Cortex of kidney (tissue), 1 donor: ENCODE measurements at places on chromosomes 7 and 10.

- no peak for DNase-seq
Measured at GRCh38 chr10:16799621-16800020, 17.6 kb downstream of the RSU1 start.

- no peak for DNase-seq
Measured at GRCh38 chr7:37942934-37943610, 22.6 kb downstream of the EPDR1 start.

DNA sequence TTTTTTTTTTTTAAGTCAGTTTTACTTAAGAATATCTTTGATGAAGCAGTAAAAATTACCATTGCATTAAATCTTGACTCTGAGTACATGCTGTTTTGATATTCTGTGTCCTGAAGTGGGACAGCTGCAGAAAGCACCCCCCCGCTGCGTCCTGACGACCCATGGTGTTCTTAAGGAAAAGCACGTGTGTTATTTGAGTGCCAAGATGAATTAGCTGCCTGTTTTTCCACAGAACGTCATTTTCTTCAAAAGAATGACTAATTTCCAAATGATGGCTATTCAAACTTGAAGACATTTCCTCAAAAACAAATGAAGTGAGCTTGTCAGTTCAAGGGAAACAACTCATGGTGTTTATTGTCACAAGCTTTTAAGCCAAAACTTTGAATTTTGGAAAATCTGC lies 45.9 kb downstream of the CREM start:
- no peak for DNase-seq

DNA sequence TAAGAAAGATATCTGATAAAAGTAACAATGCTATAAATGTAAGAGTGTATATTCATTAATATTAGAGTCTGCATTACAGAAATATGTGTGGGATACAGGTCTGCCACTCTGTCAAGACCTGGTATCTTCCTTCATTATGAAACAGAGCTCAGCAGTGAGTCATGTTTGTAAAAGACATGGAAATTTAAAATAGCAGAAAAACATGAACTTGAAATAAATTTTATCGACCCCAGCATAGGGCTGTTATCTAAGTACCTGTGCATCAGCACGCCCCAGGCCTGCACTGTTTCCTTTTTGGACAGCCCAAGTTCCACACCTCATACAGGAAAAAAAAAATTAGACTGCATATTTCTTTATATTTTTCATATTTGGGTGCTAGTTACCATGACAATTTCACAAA lies 58.0 kb upstream of the ZPBP start:
- no peak for DNase-seq

DNA sequence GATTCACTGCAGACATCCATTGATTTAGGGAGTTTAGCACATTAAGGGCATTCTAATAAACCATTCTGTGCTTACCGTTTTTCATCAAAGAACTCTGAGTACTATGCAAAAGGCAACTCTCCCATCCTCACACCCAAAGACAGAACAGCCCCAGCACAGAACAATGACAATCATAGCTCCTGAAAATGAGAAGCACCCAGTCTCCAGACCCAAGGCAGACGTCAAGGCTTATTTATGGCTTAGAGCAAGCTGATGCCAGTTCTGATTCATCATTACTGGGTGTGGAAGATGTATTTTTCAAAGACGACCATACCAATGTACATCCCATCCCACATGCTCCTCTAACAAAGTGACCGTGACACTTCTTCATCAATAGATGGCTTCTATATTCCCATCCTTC lies 67.6 kb downstream of the OSBPL3 start:
- no peak for DNase-seq

DNA sequence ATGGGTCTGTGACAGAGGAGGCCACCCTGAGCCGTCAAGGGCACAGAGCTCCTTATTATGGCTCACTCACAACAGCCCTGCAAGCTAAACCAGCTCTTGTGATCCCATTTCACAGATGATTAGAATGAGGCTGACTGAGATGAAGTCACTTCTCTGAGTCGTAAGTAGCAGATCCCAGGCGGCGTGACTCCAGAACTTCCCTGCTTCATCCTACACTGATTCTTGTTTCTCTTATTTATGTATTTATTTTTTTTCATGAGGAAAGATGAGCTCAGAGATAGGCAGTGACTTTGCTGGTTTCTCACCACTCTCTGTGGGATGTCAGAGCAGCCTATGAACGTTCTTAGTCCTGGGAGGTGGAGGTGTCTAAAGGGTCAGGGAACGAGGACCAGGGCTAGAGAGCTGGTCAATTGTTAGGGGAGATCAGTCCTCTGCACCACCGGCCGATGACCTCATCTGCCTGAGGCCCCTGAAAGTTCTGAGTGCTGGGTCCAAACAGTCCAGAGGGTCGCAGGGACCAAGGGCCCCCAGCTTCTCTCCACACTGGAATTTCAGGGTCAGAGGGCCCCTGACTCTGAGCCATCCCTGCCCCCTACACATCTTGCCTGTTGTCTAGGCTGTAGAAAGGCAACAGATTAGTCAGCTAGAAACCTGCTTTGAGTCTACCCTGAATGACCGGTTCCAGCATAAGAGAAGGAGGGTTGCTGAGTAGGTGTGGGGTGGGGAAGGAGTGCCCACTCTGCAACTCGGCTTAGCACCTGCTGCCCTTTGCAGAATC lies 17.9 kb downstream of the CLRN3 start:
- DNase-seq, result no peak

- no peak for DNase-seq
Measured at GRCh38 chr7:17963281-17963680, 23.0 kb upstream of the SNX13 start.

- no peak for DNase-seq
Measured at GRCh38 chr10:97587183-97587582, 2.3 kb upstream of the C10orf62 start.

- no peak for DNase-seq
Measured at GRCh38 chr7:88377434-88377833, 70.7 kb upstream of the STEAP4 start.

DNA sequence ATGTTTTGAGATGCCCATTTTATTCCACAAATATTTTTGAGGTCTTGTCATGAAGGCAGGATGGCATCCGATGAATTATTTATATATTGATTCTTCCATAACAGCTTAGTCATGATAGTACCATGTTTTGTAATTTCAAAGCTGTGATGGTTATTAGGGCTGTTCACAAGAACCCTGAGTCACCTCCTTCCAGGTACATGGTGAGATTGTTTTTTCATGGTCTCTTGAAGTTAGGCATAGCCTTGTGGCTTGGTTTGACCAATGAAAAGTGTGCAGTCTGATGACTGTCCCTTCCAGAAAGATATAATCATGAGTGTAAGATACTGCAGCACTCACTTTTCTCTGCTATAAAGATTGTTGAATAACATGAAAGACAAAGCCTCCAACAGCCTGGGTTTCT lies 274.8 kb downstream of the FGFR2 start:
- no peak for DNase-seq

- no peak for DNase-seq
Measured at GRCh38 chr10:66678521-66678920, 247.3 kb upstream of the LRRTM3 start.

GRCh38 chr10:12214763-12215218 lies 18.8 kb downstream of the CDC123 start:
- DNase-seq, result no peak

GRCh38 chr10:100568912-100569311 lies 33.2 kb downstream of the HIF1AN start:
- no peak for DNase-seq

DNA sequence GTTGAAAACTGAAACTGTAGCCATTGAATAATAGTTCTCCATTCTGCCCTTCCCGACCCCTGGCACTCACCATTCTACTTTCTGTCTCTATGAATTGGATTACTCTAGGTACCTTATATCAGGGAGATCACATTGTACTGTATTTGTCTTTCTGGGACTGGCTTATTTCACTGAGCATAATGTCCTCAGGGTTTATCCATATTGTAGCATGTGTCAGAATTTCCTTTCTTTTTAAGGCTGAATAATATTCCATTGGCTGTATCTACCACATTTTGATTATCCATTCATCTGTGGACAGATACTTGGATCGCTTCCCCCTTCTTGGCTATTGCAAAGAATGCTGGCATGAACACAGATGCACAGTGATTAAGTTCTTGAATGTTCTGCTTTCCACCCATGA lies 107.4 kb downstream of the CDH23 start:
- DNase-seq, result no peak

DNA sequence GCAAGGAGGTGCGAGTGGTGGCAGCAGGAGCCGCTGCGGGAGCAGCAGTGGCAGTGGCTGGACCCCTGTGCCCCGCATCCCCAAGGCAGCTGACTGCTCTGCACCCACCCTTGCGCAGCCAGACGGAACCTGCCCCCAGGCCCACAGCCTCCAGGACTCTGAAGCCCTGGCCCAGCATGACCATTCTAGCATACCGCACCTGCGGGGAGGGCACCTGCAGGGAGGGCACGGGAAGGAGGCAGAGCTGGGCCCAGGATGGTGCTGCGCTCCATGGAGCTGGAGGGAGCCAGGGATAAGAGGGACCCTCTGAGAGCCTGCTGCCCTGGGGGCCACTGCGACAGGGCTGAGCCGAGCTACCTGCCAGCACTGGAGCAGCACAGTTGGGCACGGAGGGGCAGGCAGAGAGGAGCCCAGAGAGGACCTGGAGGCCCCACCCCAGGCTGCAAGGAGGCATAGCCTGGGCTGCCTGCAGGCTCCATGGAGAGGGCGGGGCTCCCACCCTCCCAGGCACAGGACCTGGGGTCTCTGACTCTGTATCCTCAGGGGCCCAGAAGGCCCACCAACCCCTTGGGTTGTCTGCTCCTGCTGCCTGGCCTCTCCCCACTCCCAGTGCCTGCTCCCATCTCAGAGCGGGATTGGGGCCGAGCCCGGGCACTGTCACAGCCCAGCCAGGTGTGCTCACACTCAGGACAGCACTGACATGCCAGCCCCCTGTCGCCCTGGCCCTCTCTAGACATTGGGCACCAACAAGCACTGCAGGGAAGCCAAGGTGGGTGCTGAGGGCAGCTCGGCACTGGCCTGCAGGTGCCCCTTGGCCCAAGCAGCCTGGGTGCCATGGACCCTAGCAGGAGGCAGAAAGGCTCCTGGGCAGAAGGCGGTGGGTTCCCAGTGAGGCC lies 87.6 kb downstream of the HTR7 start:
- DNase-seq, result no peak

DNA sequence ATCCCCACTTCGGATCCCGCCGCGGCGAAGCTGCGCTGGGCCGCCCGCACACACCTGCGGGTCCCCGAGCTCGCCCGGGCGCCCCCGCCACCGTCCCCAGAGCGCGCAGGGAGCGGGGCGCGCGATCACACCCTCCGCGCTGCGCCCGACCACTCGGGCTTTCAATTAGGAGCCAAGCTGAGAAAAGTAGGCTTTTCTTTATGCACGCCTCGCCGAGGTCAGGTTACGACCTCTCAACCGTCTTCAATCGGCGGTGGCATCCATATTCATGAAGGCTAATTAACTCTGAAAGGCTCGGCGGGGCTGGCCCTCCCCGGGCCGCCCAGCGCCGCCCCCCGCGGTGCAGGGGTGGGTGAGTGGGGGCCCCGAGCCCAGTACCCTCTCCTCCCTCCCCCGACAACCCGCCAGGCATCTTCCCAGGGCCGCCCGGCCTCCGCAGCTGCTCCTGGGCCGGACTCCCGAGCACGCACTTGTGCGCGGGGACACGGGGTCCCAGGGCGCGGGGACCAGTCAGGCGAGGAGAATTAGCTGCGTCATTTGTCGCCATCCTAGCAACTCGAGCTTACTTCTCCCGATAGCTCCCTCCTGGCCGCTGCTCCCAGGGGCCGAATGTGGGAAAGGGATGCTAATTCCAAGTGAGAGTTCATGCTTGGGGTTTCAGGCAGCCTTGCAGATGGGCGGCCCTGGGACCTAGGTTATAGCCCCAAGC lies 155.5 kb upstream of the LYZL2 start:
- DNase-seq, result peak; percentile 7

DNA sequence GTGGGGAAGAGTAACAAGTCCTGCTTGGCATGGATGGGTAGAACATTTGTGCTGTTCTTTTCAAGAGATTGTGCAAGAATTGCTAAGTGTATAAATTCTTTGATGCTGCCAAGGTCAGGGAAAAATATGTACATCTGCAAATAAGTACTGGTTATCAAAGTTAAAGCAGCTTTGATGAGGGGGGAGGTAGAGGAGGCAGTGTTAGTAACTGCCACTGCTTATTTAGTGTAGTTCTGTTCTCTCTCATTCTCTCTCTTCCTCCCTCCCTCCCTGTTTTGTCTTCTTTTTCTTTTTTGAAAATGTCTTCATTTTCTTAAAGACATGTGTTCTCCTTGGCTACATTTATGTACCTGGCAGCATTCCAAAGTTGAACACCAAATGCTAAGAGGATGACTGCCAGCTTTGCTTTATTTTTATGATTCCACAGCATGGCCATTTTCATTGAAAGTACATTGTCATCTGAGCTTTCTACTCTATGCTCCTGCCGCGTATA lies 18.6 kb downstream of the CACNB2 start:
- no peak for DNase-seq

GRCh38 chr7:142759433-142759832 lies 10.2 kb downstream of the PRSS1 start:
- DNase-seq, result no peak
